Heart left ventricle (tissue), 16 donors: ENCODE measurements at places on chromosomes 12 and 14. TPM values are rescaled to one million over a fixed set of nuclear protein-coding genes. Genes with fewer than 3 reads are reported as not detected.

The DIP2B gene
- 12.1 TPM for total RNA-seq

The SLC25A47 gene
- total RNA-seq = not detected

The VRK1 gene
- 7.1 TPM for total RNA-seq

The PPTC7 gene
- total RNA-seq = 76.4 TPM

The LRTM2 gene
- total RNA-seq = not detected

The CLEC4D gene
- not detected for total RNA-seq
